ENCODE measurements at places on chromosomes 2 and 18.

DNA sequence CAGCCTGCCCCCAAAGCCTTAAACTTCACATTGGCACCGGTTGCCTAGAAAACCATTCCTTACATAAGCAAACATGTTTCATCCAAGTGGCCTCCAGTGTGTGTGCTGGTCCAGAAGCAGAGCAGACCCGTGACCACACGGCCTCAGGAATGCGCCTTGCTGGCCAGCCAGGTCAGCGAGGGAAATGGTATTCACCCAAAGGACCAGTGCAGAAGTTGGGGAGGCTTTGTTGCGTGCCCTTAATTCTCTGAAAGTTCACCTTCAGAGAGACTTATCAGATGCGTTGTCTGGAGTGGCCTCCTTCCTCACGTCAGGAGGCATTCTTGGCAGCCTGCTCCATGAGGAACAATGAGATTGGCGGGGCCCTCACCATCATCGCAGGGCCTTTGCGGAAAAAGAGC lies 25.9 kb downstream of the NRP2 start:
- DNase-seq, result peak; percentile 75

- DNase-seq, result no peak
Observed at GRCh38 chr2:16785149-16785548, 119.5 kb upstream of the CYRIA start.

- no peak for DNase-seq
Observed at GRCh38 chr2:123693836-123694235, 331.3 kb upstream of the CNTNAP5 start.

DNA sequence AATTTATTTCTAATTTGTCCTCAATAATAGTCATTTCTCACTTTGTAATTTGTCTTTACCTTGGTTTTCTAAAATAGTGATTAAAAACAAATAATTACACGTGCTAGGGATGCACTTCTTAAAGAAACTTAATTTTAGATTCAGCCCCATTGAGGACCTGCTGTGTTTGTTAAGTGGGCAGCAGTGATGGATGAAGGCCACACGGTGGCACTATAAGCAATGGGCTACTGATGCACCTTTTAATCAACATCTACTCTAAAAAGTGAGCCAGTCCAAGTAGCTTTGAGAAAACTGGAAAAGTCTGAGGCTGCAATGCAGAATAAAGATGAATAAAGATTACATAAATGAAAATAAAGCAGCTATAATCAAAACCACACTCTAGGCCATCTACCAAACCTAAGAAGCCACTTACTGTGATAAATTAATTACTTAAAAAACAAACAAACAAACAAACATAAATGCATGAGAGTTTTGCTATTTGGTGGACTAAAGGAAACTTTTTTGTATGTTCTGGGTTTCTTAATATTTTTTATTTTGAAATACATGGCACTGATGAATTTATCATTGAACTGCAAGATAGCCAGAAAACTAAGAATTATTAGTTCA lies 89.3 kb downstream of the PDE11A start:
- peak; percentile 67 for DNase-seq

DNA sequence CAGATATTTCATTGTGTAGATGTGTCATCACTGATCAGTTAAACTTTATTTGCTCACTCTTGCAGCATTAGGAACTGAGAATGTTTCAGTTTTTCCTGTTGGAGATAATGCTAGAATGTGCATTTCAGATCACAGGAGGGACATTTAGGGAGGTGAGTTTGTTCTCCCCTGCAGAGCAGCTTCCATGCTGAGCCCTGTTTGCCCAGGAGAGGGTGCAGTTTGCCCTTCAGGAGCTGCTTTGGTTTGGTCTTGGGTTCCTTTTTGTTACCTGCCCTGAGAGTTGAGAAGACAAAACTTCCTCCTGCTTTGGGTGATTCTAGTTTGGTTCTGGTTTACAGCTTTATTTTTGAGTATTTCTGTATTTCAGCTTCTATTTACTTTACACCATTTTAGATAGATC lies 49.9 kb downstream of the DGKD start:
- DNase-seq, result peak; percentile 69

DNA sequence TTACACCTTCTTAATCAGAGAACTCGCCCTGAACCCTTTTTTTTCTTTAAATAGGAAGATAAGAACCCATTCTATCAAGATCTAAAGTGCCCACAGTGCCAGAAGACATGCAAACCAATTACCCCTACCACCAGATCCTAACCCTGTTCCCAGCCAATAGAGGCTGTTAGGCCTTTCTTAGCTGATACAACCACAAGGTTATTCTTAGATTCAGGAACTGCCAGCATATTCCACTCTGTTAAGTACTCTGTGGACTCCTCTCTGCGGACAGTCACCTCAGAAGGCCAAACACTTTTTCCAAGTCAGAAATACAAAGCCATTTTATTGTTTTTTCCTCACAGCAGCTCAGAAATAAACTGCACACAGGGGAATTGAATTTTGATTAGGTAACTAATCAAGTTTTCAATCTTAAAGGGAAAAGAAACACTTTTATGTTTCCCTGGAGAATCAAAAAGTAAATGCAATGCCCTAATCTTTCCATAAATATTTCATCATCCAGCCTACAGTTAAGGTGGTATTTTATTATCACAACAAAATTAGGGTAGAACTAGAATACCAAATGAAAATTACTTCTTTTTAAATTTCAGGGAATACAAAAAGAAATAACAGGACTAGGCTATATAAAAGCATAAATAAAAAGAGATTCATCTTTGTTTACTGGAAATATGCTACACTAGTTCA lies 111.4 kb downstream of the NBAS start:
- no peak for DNase-seq

DNA sequence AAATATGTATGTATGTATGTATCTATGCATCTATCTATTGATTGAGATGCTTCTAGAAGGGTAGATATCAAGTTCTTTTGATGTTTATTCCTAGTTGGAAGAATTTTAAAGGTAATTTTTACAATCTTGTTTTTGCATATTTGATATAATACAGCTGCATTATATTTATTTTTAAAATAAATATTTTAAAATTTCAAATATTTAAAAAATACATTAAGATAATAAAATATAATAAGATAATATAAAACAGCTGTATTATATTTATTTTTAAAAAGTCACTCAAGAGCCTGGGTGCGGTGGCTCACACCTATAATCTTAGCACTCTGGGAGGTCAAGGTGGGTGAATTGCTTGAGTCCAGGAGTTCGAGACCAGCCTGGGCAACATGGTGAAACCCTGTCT lies 92.5 kb downstream of the LIPG start:
- DNase-seq, result no peak

GRCh38 chr2:54444503-54444902 lies 11.6 kb upstream of the SPTBN1 start:
- DNase-seq, result no peak

DNA sequence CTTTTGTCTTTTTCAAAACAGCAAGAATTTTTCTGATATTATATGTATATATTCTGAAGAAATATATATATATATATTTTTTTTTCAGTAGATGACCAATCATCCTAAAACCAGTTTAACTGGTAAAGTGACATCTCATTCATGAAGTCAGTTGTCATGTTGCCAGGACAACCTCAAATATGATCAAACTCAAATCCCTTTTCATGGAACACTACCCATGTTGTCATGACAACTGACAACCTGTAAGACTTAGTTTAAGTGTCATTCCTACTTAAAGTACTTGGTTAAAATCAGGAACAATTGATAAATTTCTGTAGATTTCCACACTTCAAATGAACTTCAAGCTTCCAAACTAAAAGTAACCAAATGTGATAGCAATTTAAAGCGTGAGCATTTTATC lies 101.8 kb upstream of the ERBB4 start:
- no peak for DNase-seq

DNA sequence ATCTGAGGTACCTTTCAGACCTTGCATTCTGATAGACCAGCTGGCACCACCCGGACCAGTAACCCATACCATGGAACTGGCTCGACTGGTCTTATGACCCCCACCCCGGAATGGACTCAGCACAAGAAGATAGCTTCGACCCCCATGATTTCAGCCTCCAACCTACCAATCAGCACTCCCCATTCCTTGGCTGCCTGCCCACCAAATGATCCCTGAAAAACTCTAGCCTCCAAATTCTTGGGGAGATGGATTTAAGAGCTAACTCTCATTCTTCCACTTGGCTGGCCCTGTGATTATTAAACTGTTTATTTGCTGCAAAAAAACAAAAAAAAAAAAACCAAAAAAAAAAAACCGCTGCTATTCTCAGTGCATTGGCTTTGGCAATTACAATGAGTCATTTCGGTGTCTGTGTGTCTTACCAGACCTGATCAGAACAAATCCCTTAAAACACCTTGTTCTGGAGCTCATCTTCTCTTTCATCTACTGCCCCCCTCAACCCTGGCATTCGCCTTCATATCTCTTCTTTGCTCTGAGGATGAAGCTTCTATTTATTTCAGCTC lies 60.1 kb upstream of the KIF5C start:
- peak; percentile 39 for DNase-seq

DNA sequence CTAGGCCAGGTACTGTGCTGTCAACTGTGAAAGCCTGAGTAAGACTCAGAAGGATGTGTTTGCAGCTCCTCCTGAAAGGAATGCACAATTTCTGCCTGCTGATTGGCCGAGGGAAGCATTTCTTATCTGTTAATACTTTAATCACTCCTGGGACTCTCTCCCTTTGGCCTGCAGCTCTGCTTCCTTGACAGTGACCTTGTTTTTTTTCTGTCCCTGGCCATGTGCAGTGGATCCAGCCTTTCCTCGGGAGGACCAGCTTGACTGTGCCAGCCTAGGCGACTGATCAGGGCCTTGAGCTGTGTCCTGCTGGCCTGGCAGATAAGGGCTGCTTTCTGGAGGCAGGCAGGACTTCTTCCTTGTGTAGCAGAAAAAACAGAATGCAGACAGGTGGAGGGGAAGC lies 10.0 kb downstream of the RNF144A start:
- no peak for DNase-seq

- no peak for DNase-seq
Observed at GRCh38 chr2:151549191-151549590, 139.5 kb downstream of the RIF1 start.

- peak; percentile 46 for DNase-seq
Observed at GRCh38 chr2:24970483-24971285, 1.1 kb downstream of the DNAJC27 start.

DNA sequence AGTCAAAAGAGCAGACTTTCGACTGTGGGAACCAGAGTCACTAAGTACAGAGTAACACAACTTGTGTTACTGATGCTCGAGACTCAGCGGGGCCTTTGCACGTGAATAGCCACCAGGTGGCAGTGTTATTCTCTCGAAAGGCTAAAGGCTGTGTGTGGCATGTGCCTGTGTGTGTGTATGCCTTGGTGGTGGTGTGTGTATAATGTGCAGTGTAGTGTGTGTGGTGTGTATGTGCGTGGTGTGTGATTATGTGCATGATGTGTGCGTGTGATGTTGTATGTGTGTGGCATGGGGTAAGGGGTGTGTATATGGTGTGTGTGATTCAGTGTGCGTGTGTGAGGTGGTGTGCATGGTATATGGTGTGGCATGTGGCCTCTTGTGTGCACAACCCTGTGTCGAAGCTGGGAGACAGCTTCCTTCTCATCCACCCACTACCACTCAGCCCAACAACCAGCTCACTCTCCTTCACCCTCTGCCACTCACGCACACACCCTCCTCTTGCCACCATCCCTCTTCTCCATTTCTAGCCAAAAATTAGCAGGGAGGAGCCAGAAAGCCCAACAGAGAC lies 83.0 kb upstream of the ZNF532 start:
- DNase-seq, result peak; percentile 90

DNA sequence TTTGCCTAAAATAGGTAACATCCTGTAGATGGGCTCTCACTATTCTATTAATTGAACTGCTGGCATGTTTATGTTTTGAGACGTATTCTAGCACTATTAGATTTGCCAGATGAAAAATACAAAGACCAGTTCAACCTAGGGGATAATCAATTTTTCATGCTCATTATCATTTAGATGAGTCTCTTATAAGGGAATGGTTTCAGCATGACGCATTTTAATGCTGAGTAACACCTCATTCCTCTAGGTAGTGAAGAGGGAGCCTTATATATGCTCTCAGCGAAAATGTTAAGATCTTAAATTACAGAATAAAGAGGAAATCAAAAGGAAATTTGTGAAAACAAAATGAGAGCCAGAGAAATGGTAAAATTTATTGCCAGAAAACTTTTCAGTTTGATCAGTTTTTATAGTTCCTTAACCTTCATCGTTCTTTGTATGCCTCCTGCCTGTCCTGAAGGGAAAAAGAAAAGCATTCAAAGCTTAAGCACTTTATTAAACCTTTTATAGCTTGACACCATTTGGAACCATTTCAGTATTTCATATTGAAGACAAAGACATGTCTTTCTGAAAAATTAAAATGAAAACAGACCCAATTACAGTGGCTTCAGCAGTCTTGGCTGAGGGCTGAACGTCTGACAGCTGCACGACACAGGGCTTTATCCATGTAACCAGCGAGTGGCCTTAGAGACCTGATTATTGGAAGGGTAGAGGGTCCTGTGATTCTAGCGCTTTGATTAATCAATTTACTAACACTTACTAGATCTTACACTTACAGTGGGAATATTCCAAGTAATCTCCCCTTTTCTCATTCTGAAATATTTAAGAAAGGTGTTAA lies 112.8 kb downstream of the ADCYAP1 start:
- no peak for DNase-seq

- peak; percentile 23 for DNase-seq
Observed at GRCh38 chr2:176106581-176107539, at the start of gene HOXD11. Gene HOXD11 (plus strand): TSS chr2:176107280. CDS start chr2:176107356, 76 bp downstream.

DNA sequence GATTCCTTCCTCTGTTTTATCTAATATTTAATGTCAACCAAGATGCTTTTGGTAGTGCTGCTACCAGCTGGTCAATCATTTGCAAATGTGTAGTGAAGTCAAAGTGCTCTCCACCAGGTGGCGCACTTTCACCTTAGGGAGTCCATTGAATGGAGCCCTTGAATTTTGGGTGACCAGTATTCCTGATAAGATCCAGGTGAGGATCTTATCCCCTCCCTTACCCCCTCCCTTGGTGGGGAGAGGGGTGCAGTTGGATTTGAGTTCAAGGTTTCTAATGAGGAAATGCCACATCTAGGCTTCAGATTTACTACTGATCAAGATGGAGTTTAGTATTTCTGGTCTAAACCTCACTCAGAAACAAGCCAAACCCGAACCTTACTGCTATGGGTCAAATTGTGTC lies 12.0 kb upstream of the E2F6 start:
- DNase-seq, result peak; percentile 88

DNA sequence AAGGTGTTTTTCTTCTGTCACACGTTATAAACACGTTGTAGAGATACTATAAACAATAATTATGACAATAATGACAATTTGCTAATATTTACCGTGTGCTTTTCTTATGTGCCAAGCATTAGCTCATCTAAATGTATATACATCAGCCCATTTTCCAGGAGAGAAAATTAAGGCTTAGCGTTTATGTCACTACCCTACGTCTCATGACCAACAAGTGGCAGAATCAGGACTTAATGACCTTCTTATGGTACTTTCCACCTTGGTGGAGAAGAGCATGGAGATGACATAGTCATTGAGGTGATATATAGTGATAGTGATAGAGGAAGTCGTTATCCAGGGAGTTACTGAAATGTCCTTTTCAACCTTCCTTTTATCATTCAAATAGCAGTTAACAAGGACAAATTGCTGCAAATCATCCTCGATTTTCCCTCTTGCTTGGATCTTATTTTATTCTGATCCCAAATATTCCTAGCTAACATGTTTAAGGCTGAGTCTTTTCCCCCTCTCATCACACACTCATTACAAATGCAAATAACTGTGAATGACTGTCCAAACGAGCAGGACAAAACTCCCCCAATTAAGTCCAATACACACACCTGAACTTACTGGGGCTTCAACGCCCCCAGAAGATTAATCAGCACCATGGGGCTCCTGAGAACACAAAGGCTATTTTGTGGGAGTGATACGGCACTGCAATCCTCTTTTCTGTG lies 27.3 kb downstream of the SPRED2 start:
- no peak for DNase-seq
